Stimulated activated CD4-positive, alpha-beta T cell treated with anti-CD3 and anti-CD28 coated beads, Interleukin-12 subunit alpha, Interleukin-12 subunit beta, amount 100 ng/mL, for 24 hours (primary cell): ENCODE measurements at places on chromosomes 1 and 21.

- DNase-seq: no peak
These were observed 21.3 kb downstream of the LSS start for GRCh38 chr21:46207006-46207919.

GRCh38 chr1:26915204-26915842, 1.5 kb upstream of the NR0B2 start:
- no peak for DNase-seq

DNA sequence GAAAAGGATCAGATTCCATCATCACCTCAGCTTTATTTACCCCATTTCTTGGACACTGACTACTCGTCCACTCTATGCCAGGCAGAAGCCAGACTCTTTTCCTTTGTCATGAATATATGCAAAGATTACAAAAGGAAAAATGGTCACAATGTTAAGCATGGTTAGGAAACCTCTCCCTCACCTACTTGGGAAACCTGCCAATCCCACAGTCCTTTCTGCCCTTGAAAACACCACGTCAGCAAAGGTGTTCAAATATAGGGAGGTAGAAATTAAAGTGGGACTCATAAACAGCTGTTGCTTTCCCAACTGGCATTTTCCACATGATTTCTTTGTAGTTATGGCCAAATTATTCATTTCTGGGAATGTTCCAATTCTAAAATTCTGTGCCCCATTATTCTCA, 16.2 kb upstream of the ATP13A2 start:
- no peak for DNase-seq

DNA sequence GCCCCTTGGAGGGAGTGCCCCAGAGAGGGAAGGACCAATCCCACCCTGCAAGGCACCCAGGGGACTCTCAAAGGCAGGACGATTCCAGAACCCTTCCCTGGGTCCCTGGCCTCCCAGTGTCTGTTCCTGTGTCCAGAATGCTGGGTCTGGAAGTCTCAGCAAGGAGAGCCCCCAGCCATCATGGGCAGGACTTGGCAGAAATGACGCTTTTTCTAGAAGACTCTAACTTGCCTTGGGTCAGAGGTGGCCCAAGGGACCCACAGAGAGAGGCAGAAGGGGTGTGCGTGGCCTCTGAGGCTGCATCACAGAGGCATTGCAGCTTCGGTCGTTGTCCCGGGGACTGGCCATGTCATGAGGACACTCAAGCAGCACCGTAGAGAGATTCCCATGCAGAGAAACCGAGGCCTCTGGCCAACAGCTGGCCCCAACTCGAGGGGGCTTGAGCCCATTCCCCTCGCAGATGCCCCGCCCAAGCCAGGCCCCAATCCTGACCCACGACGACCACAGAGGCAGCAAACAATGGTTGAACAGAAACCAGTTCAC, 57.8 kb downstream of the WNT9A start:
- no peak for DNase-seq

GRCh38 chr1:244954359-244954758, 90.0 kb upstream of the HNRNPU start:
- no peak for DNase-seq

- no peak for DNase-seq
These were observed 3.7 kb downstream of the AURKAIP1 start for GRCh38 chr1:1371364-1371745.

DNA sequence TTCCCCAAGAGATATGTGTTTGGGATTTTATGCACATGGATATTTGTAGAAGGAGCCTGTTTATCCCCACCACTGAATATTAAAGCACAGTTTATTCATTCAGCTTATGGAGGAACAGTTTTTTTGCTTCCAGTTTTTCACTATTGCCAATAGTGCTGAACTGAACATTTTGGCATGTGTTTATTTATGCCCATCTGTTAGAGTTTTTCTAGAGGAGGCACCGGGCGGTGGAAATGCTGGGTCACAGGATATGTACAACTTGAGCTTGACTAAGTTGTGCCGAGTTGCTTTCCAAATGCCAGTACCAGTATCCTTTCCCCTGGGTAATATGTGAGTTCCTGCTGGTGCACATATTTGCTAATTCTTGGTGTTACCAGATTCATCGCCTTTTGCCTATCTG, 111.3 kb downstream of the GREM2 start:
- DNase-seq: no peak

DNA sequence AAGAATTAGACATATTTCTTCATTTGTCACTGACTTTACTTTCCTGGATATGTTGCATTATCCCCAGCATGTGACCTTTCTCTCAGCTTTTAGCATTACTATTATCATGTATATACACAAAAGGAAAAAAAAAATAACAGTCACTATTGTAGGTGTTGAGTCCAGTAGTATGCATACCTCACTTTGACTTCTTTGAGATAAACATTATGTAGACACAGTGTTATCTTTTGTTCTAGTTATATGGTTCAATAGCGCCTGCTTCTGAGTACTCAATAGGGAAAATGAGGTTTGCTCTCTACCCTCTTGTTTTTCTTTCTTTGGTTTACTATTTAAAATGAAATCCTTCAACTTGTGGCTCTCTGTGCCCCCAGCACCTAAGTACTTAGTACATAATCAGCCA, 409.6 kb upstream of the PKN2 start:
- DNase-seq: no peak

- no peak for DNase-seq
These were observed 100.3 kb upstream of the DMRTA2 start for GRCh38 chr1:50523548-50523947.

- DNase-seq: no peak
These were observed 17.1 kb upstream of the CCDC190 start for GRCh38 chr1:162878000-162878596.

DNA sequence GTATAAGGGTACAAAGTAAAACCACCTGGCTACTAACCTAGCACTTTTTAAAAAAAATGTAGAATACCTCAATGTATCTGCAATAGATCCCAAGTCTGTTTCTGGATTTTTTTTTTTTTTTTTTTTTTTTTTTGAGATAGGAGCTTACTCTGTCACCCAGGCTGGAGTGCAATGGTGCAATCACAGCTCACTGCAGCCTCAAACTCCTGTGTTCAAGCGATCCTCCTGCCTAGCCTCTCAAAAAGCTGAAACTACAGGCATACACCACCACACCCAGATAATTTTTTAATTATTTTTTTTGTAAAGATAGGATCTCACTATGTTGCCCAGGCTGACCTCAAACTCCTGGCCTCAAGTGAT, 537.5 kb upstream of the CAMK1G start:
- no peak for DNase-seq

- DNase-seq: no peak
These were observed 40.8 kb upstream of the WARS2 start for GRCh38 chr1:119181218-119181617.

DNA sequence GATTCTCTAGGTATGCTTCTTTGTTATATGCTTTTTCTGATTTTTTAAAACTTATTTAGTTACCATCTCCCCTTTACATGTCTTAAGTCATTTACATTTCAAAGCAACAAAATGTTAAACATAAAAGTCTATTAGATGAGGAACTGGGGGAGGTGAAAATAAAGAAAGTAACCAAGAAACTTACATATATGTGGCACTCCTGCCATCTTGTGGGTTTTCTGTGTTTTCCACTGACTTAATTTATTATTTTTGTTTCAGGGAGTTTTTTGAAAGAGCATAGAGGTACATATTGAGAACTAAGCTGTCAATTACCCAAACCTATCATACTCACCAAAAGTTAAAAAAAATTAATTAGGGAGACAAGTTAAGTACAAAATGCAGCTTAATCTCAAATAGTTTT, 1531.1 kb downstream of the MRPL39 start:
- no peak for DNase-seq

DNA sequence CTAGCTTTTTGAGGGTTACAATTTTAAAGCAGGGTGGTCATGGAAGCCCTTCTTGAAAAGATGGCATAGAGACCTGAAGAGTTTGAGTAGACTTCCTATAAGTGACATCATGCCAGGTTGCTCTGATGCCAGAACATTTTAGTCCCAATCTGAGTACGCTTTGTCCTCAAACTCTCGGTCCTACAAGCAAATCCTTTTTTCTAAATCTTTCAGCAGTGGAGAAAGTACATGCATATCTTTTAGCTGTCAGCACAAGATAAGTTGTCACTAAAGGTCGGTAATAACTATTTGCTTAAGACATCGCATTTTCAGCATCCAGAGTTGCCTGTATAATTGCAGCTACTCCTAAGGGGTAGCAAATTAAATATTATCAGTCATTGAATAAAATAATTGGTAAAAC, 140.4 kb downstream of the ATP6V1G3 start:
- no peak for DNase-seq
